ENCODE measurements at places on chromosomes 5 and 9. TPM values are rescaled to one million over a fixed set of nuclear protein-coding genes. Genes with fewer than 3 reads are reported as not detected.

Gene OCLN
- 1.8 TPM for total RNA-seq

Gene SPARC
- 767 TPM for total RNA-seq

Gene MVB12B
- 12.3 TPM for total RNA-seq

DNA sequence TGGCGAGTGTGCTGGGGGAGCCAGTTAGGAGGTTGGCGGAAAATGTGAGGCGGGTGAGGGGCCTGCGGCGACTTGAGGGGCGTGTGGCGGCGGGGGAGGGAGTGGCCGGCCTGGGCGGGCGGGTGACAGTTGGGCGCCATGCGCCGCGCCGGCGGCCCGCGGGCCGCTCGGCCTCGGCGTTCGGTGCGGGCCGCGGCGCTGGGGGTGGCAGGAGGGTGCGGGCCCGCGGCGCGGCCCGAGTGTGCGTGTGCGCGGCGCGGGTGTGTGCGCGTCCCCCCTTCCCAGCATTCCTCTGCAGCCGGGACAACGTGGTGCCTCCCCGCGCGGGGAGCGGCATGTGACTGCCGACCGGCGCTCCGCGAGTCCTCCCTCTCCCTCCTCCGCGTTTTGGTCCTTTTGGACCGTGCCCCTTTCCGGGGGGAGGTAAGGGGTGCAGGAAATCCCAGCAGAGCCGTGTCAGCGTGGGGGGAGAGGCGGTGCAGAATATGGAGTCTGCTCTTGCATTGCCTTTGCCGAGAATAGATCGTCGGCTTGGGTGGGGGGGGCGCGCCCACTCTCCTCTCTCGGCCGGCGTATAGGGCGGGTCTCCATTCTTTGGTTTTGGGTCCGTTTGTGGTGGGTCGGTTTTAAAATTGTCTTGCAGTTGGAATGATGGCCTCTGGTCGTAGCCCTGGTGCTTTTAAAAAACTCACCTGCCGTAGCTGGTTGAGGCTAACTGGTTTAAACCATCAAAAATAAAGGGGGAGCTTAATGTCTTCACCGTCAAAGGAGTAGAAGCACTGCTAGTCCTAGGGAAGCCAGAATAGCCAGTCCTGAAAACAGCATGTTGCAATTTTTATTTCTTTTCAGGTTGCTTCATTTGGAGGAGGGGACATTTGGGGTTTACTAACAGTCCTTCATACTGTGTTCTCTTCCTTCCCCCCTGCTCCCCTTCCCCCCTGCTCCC lies 2.0 kb downstream of the LARP1 start:
- DNase-seq, result peak; percentile 81

Gene PTGR1
- 31.5 TPM for total RNA-seq

Gene NRARP
- total RNA-seq, result 6.8 TPM

DNA sequence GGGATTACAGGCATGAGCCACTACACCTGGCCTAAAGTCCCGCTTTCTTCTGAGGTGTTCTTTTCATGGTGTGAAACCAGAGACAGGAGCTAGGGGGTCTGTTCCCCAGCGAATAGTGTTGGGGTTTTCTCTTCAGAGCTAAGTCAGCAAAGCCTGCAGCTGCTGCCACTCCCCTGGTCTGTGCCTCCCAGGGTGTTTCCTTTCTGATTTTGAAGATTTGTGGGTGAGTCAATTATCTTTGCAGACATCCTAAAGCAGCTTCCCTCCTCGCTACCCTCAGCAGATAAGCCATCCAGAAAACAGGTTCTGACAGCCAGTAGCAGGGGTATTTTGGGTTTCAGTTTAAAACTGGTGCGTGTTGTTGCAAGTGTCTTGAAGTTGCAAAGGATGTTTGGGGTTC lies 72.0 kb upstream of the IQGAP2 start:
- no peak for DNase-seq

- peak; percentile 93 for DNase-seq
Observed at GRCh38 chr9:98867429-98868168, 60.1 kb downstream of the GALNT12 start.

Gene WDR31
- total RNA-seq, result 9.6 TPM

Gene OLFML2A
- 28.7 TPM for total RNA-seq

DNA sequence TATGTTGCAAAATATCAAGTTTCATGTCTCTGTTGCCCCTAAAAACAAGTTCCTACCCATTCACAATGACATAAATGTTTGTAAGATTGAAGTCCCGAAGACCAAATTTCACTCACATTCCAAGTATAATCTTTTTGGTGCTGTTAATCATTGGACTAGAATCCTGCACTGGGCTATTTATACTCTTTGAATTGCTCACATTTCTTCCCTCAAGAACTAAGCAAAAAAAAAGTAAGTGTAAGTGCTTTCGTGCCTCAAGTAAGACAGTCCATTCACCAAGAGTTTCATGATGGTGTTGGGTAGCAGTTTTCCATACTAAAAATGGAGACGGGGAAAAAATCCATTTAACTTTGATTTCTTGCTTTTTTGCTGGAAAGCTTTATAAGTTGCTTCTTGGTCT lies 242.3 kb downstream of the EBF1 start:
- DNase-seq, result no peak

Gene LRRC19
- not detected for total RNA-seq

Gene WWC1
- 1.4 TPM for total RNA-seq

GRCh38 chr5:172266071-172266675 lies 17.4 kb downstream of the UBTD2 start:
- DNase-seq, result no peak

GRCh38 chr5:170296935-170297588 lies 515 bp downstream of the LCP2 start:
- no peak for DNase-seq

DNA sequence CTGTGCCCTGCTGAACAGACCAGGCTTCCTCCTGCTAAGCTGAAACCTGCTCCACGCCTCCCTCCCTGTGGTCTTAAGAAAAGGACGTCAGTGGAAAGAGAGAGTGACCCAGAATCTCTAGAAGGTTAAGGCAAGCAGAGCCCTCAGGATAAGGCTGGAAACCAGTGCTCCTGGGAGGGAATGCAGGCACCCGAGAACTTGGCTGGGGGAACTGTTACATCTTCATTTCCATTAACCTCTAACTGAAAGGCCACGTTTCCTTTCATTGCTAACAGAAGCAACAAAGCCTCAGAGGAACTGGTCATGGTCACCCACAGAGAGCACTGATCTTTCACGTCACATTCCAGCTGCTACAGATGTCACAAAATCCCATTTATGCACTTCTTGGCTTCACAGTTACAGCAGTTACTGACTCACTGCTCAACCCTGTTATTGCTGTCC lies 26.1 kb upstream of the AKNA start:
- no peak for DNase-seq

DNA sequence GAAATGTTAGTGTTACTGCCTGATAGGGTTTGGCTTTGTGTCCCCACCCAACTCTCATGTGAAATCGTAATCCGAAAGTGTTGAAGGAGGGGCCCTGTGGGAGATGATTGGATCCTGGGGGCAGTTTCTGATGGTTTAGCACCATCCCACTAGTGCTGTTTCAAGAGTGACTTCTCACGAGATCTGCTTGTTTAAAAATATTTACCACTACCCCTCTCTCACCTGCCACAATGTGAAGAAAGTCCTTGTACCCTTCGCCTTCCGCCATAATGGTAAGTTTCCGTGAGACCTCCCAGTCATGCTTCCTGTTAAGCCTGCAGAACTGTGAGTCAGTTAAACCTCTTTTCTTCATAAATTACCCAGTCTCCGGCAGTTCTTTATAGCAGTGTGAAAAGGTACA lies 2.6 kb upstream of the RFX3 start:
- no peak for DNase-seq

GRCh38 chr5:132425009-132425937 lies 55.8 kb downstream of the SLC22A5 start:
- DNase-seq, result no peak

Gene IFNA6
- not detected for total RNA-seq

- DNase-seq, result no peak
Observed at GRCh38 chr5:111129938-111130337, 37.8 kb downstream of the WDR36 start.

Measured in right cardiac atrium (tissue), 5 donors.